ENCODE measurements at places on chromosomes 7 and 10. TPM values are rescaled to one million over a fixed set of nuclear protein-coding genes. Genes with fewer than 3 reads are reported as not detected.

NKX6-2 gene
- not detected for total RNA-seq

TECTB gene
- not detected for total RNA-seq

FAM237B gene
- total RNA-seq = not detected

NUTM2B gene
- not detected for total RNA-seq

CTAGE4 gene
- total RNA-seq = 27.4 TPM

NEUROD6 gene
- total RNA-seq = not detected

UCMA gene
- total RNA-seq = not detected

PPP1R3C gene
- total RNA-seq = 12.8 TPM

ZNF680 gene
- 4.3 TPM for total RNA-seq

C7orf33 gene
- not detected for total RNA-seq

DNA sequence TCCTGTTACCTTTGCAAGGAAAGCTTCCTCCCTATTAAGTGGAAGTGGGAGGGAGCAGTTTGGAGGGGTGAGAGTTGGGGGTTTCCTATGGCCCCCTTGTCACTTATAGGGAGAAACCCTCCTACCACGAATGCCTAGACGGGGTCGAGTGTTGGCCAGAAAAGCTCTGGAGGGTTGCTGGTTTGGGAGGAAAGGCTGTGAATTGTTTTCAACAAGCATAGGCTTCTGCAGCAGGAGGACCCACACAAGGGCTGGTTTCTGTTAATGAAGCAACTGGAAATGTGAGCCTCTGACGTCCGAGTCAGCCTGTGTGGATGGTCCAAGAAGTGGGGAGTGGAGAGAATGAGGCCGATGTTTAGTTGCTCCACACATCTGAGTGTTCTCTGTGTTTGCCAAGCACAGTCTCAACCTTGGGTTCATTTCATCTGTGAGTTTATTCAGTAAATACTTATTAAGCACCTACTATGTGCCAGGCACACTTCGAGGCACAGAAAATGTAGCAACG, 37.3 kb upstream of the LEP start:
- no peaks in the 10 kb centered on the region for H3K36me3 ChIP-seq
- no peak overlapping the region for H3K27ac ChIP-seq
- H3K4me3 ChIP-seq = no peak overlapping the region
- peaks cover 18% of the 10 kb centered on the region for H3K4me1 ChIP-seq
- no peak for DNase-seq

GRCh38 chr10:131814567-131815265, 86.1 kb upstream of the PPP2R2D start:
- no peak overlapping the region for H3K27ac ChIP-seq
- no peaks in the 10 kb centered on the region for H3K27me3 ChIP-seq
- no peaks in the 10 kb centered on the region for H3K4me1 ChIP-seq
- H3K36me3 ChIP-seq = no peaks in the 10 kb centered on the region

DNA sequence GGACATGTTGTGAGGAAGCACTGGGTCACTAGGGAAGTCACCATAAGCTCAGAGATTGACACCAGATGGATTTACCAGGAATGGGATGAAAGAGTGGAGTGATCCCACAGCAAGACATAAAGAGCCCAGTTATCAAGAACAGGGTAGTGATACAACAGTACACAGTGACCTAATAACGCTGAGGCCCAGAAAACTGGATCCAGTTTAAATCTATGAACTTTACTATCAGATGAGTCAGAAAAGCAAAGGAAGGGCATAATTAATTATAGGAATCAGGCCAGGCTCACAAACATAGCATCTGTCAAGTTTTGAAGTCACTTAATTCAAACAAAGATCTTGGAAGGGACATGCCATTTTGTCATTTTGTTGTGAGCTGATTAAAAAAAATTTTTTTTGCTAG, 73.5 kb downstream of the LRRN3 start:
- H3K4me1 ChIP-seq = no peaks in the 10 kb centered on the region
- H3K4me3 ChIP-seq = no peak overlapping the region
- no peaks in the 10 kb centered on the region for H3K36me3 ChIP-seq
- no peaks in the 10 kb centered on the region for H3K27me3 ChIP-seq
- H3K27ac ChIP-seq = no peak overlapping the region

DNA sequence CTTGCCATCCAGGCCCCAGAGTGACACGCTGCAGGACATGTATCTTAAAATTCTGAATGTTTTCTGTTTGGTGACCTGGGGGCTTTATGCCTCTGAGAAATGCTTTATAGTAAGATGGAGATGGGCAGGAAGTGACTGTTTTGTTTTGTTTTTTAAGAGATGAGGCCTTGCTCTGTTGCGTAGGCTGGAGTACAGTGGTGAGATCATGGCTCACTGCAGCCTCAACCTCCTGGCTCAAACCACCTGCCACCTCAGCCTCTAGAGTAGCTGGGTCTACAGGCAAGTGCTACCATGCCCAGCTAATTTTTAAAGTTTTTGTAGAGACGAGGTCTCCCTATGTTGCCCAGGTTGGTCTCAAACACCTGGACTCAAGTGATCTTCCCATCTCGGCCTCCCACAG, 20.6 kb downstream of the ZNF777 start:
- H3K27ac ChIP-seq = no peak overlapping the region
- H3K36me3 ChIP-seq = peaks cover 60% of the 10 kb centered on the region
- H3K4me3 ChIP-seq = no peak overlapping the region
- no peaks in the 10 kb centered on the region for H3K4me1 ChIP-seq
- H3K27me3 ChIP-seq = no peaks in the 10 kb centered on the region
- no peak for DNase-seq

DNA sequence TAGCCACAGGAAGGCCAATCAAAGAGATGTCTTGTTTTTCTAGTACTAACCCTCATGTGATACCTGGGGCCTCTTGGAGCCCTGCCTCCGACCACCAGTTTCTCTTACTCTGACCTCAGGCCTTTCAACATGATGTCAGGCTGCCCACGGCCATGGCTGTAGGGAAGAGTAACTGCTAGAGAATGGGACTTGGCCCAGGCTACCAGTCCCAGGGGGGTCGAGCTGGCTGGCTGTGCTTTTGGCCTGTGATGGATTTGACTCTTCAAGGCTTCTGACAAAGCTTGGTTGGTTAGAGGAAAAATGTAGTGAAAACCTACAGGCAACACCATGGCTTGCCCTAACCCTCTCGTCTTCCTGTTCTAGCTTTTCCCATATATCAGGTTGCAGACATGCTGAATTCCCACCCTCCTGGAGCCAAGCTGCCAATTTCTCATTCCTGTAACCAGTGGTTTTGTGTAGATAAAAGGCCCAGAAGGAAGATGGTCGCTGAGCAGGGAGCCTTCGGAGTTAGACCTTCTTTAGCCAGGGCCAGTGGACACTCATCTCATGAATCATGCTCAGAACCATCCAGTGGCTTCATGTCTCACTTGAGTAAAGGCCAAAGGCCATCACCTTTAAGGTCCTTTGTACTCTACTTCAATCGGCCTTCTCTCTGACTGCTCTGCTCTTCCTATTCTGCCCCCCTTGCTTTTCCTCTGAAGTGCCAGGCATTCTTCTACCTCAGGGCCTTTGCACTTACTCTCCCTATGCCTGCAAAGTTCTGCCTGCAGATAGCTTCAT, 19.7 kb downstream of the SUFU start:
- no peaks in the 10 kb centered on the region for H3K27me3 ChIP-seq
- H3K36me3 ChIP-seq = no peaks in the 10 kb centered on the region
- H3K4me1 ChIP-seq = no peaks in the 10 kb centered on the region
- no peak overlapping the region for H3K27ac ChIP-seq

DNA sequence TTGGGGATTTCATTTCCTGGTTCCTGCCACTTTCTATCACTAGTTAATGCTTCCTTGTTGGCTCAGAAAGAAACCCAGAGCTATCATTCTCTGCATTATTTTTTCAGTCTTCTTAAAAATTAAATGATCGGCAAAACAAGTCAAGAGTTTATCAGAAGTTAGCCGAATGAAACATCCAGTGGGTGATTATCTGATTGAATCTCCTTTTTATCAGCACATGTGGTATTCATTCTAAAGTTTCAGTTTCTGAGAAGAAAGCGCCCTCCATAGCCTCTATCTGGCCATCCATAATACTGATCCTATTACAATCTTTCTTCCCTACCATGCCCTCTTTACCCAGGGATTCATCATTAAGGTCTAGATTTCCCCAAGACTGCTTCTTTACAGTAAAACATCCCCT, 71.8 kb downstream of the OSBPL3 start:
- H3K4me3 ChIP-seq = no peak overlapping the region
- peaks cover 74% of the 10 kb centered on the region for H3K4me1 ChIP-seq
- no peaks in the 10 kb centered on the region for H3K36me3 ChIP-seq
- peak overlapping the region; percentile 27 for H3K27ac ChIP-seq

- no peaks in the 10 kb centered on the region for H3K27me3 ChIP-seq
- DNase-seq = peak; percentile 40
- H3K36me3 ChIP-seq = peaks cover 26% of the 10 kb centered on the region
Observed at GRCh38 chr7:2237109-2237602, 4.4 kb upstream of the MAD1L1 start.

DNA sequence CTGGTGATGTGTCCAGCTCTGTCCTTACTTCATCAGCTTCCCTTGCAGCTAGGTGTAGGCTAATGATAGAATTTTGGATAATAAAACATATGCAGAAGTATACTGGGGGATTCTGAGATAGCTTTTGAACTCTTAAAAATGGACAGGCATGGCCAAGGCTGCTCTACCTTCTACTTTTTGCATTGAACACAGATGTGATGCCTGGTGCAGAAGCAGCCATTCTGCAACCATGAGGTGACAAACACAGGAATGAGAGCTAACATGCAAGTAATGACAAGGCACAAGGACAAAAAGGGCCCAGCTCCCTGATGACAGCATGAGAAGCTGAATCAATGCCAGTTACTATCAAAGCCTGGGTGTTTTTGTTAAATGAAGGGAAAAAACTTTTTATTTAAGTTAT, 686.5 kb upstream of the AUTS2 start:
- H3K4me1 ChIP-seq = no peaks in the 10 kb centered on the region
- no peaks in the 10 kb centered on the region for H3K36me3 ChIP-seq
- no peak overlapping the region for H3K4me3 ChIP-seq
- DNase-seq = no peak
- no peak overlapping the region for H3K27ac ChIP-seq

DNA sequence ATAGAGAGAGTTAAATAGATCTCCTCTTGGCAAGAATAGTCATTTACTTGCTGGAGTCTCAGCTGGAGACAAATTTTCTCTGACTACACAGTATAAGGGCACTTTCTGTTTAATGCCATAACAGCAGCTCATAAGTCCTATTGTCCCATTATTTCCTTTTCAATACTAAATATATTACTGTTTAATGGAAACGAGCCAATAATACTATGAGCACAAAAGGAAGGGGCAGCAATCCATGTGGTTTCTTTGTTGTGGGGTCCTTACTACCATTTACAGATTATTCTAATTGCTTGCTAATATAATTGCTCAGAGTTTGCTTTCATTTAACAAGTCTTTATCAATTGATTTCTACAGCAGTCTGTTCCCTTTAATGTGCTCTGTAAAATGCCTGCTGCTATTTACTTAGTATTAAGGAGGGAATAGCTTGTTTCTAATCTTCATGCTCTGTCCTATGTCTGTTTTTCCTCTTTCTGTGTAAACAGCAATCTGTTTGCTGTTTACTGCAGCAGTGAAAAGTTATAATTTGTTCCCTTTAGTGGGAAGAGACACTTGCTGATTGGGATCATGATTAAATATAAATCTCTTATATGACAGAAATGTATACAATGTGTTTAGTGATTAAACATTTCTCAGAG, 296.2 kb upstream of the SMIM30 start:
- H3K4me3 ChIP-seq = no peak overlapping the region
- H3K27ac ChIP-seq = no peak overlapping the region
- H3K4me1 ChIP-seq = no peaks in the 10 kb centered on the region

- H3K4me3 ChIP-seq = no peak overlapping the region
- H3K27ac ChIP-seq = no peak overlapping the region
Observed at GRCh38 chr10:69718951-69719350, 82.8 kb upstream of the COL13A1 start.

GRCh38 chr7:122315507-122316466, 11.2 kb upstream of the FEZF1 start:
- peak overlapping the region; percentile 25 for H3K4me3 ChIP-seq
- H3K27me3 ChIP-seq = peaks cover 74% of the 10 kb centered on the region
- DNase-seq = no peak

GRCh38 chr10:35933940-35934641, 292.0 kb upstream of the FZD8 start:
- H3K27me3 ChIP-seq = no peaks in the 10 kb centered on the region
- H3K36me3 ChIP-seq = no peaks in the 10 kb centered on the region
- no peak overlapping the region for H3K4me3 ChIP-seq
- no peak overlapping the region for H3K27ac ChIP-seq

- DNase-seq = no peak
- no peaks in the 10 kb centered on the region for H3K27me3 ChIP-seq
- H3K27ac ChIP-seq = no peak overlapping the region
- H3K4me3 ChIP-seq = no peak overlapping the region
- H3K4me1 ChIP-seq = peaks cover 14% of the 10 kb centered on the region
Observed at GRCh38 chr10:6038071-6038631, 24.0 kb downstream of the IL2RA start.

- no peaks in the 10 kb centered on the region for H3K27me3 ChIP-seq
- H3K27ac ChIP-seq = no peak overlapping the region
- H3K36me3 ChIP-seq = no peaks in the 10 kb centered on the region
- H3K4me1 ChIP-seq = peaks cover 21% of the 10 kb centered on the region
- no peak overlapping the region for H3K4me3 ChIP-seq
Observed at GRCh38 chr7:114819616-114820362, 102.1 kb upstream of the MDFIC start.

DNA sequence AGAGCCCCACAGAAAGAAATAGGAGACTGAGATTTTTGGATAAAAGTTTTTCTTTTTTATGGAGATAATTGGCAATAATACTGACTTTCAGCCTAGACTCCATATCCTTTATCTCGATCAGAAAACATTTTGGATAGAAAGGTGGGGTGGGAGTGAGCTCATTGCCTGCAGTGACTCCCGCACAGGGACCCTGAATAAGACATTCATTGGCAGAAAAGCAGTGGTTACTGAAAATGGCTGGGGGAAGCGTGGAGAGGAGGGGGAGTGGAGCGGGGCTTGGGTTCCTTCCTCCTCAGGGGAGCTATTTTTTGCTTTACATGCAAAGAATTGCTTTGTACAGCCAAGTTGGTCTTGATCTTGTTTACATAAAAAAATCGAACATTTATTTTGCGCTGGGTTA, 90.4 kb upstream of the BMPER start:
- H3K27ac ChIP-seq = no peak overlapping the region
- H3K36me3 ChIP-seq = no peaks in the 10 kb centered on the region
- no peaks in the 10 kb centered on the region for H3K27me3 ChIP-seq
- H3K4me3 ChIP-seq = no peak overlapping the region
- DNase-seq = peak; percentile 27

DNA sequence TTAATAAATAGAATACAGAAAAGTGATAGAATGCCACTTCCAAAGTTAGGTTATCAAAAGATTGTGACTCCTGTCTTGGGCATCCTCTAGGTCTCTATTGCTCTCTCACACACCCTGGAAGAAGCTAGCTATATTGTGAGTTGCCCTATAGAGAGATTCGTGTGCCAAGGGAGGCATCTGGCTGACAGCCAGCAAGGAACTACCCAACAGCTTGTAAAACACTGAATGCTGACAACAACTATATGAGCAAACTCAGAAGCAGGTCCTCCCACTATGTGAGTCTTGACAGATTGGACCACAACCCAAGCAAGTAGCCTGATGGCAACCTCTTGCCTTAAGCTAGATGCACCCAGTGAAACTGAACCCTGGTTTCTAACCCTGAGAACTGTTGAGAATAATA, 55.7 kb upstream of the CDK14 start:
- DNase-seq = no peak
- no peaks in the 10 kb centered on the region for H3K27me3 ChIP-seq
- no peak overlapping the region for H3K27ac ChIP-seq
- no peaks in the 10 kb centered on the region for H3K4me1 ChIP-seq
